Uterine smooth muscle cell (primary cell): ENCODE measurements at places on chromosomes 4 and X. TPM values are rescaled to one million over a fixed set of nuclear protein-coding genes. Genes with fewer than 3 reads are reported as not detected.

Gene CFAP47
- 0.11 and 0.12 TPM in 2 replicates for total RNA-seq

Gene FAM184B
- under 0.01 TPM in 1 of 2 replicates, not detected in the other for total RNA-seq

Gene FAM241A
- total RNA-seq = 1.6 and 3.2 TPM in 2 replicates

Gene MAOA
- 4.0 and 5.5 TPM in 2 replicates for total RNA-seq

Gene GC
- total RNA-seq = not detected in 2 replicates

Gene ATP2B3
- total RNA-seq = under 0.01 TPM in 1 of 2 replicates, not detected in the other

Gene TMEM35A
- 3.8 and 5.9 TPM in 2 replicates for total RNA-seq

Gene SLITRK4
- total RNA-seq = 0.50 and 1.2 TPM in 2 replicates

Gene XK
- 0.22 and 0.25 TPM in 2 replicates for total RNA-seq

Gene NAA10
- total RNA-seq = 48.6 and 76.7 TPM in 2 replicates

Gene CT45A7
- not detected in 2 replicates for total RNA-seq

Gene AFM
- not detected in 2 replicates for total RNA-seq

Gene CD38
- total RNA-seq = not detected in 2 replicates

Gene MAGEA1
- not detected in 2 replicates for total RNA-seq

Gene CFP
- total RNA-seq = 0.12 and 0.55 TPM in 2 replicates

Gene DDIT4L
- total RNA-seq = 9.2 and 11.3 TPM in 2 replicates

Gene FAM47E
- under 0.01 and 0.37 TPM in 2 replicates for total RNA-seq

Gene UGT2B17
- not detected in 2 replicates for total RNA-seq

Gene PPP2R2C
- 1.3 and 1.4 TPM in 2 replicates for total RNA-seq

Gene NEXMIF
- under 0.01 TPM in 2 replicates for total RNA-seq

Gene TMPRSS11D
- total RNA-seq = under 0.01 and 0.33 TPM in 2 replicates

Gene ZFP42
- not detected in 2 replicates for total RNA-seq

Gene UBA6
- total RNA-seq = 183 and 369 TPM in 2 replicates

Gene HEPH
- 19.0 and 40.9 TPM in 2 replicates for total RNA-seq

Gene ADH1A
- total RNA-seq = not detected in 2 replicates

Gene AWAT2
- total RNA-seq = not detected in 2 replicates

Gene MAGEA12
- total RNA-seq = not detected in 2 replicates

Gene DRP2
- total RNA-seq = 1.7 and 2.8 TPM in 2 replicates

Gene NALF2
- not detected in 2 replicates for total RNA-seq

Gene P2RY10
- not detected in 2 replicates for total RNA-seq

Gene ZNF157
- 0.11 and 0.12 TPM in 2 replicates for total RNA-seq

Gene ADH6
- total RNA-seq = under 0.01 TPM in 1 of 2 replicates, not detected in the other

Gene SPANXN2
- total RNA-seq = not detected in 2 replicates

Gene TRMT44
- 16.7 and 17.7 TPM in 2 replicates for total RNA-seq

Gene FMR1NB
- total RNA-seq = not detected in 2 replicates

Gene GYPA
- not detected in 2 replicates for total RNA-seq

Gene SOWAHB
- total RNA-seq = under 0.01 TPM in 1 of 2 replicates, not detected in the other

Gene NDST3
- under 0.01 TPM in 1 of 2 replicates, not detected in the other for total RNA-seq

Gene GABRA4
- not detected in 2 replicates for total RNA-seq

Gene RTL5
- total RNA-seq = 1.8 and 2.2 TPM in 2 replicates

Gene GBA3
- under 0.01 TPM in 1 of 2 replicates, not detected in the other for total RNA-seq

Gene QRFPR
- total RNA-seq = not detected in 2 replicates

Gene CXCL13
- total RNA-seq = not detected in 2 replicates

Gene HSD17B13
- total RNA-seq = 0.22 and 0.37 TPM in 2 replicates

Gene STARD8
- total RNA-seq = 3.2 and 8.7 TPM in 2 replicates

Gene EDA
- 0.50 and 1.1 TPM in 2 replicates for total RNA-seq

Gene FRMPD3
- total RNA-seq = not detected in 2 replicates

Gene ZXDB
- 9.0 and 13.2 TPM in 2 replicates for total RNA-seq

Gene MAGEA4
- not detected in 2 replicates for total RNA-seq
